ENCODE measurements at places on chromosomes 5 and 9.

GRCh38 chr5:120465436-120465961 lies 1.4 kb downstream of the PRR16 start:
- no peak for DNase-seq

DNA sequence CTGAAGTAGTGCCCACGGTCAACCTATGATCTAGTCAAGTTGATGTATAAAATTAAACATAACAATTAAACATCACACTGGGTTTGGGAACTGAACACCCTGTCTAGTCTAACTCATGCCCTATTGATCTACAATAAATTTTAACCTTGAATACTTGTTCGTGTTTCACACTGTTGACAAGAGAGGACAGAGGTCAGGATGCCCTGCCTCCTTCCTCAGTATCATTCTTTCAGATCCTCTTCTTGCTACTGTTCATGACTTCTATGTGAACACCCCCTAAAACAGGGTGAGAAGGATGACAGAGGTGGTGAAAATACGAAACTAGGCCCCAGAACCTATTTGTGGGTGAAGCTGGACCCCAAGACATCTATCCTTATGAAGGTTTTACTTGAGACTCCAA lies 8.1 kb upstream of the MAT2B start:
- no peak for DNase-seq

DNA sequence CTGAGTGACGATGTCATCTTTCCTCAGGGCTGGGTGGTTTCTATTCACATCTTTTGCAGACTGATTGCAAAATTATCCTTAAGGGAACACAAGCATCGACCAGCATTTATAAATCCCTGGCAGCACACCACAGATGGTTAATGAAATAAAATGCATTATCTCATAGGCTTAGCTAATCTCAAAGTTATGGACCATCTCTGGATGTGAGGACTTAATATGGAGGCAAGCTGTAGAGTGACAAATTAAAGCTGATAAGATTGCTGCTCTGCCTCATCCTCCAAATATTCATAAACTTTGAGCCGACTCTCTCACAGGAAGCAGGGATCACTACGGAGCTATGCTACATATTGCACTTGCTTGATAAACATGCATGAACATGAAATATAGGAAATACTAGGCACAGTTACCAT lies 663.2 kb upstream of the RGMB start:
- no peak for DNase-seq

GRCh38 chr5:139850423-139851016 lies 54.9 kb downstream of the PSD2 start:
- DNase-seq = no peak

DNA sequence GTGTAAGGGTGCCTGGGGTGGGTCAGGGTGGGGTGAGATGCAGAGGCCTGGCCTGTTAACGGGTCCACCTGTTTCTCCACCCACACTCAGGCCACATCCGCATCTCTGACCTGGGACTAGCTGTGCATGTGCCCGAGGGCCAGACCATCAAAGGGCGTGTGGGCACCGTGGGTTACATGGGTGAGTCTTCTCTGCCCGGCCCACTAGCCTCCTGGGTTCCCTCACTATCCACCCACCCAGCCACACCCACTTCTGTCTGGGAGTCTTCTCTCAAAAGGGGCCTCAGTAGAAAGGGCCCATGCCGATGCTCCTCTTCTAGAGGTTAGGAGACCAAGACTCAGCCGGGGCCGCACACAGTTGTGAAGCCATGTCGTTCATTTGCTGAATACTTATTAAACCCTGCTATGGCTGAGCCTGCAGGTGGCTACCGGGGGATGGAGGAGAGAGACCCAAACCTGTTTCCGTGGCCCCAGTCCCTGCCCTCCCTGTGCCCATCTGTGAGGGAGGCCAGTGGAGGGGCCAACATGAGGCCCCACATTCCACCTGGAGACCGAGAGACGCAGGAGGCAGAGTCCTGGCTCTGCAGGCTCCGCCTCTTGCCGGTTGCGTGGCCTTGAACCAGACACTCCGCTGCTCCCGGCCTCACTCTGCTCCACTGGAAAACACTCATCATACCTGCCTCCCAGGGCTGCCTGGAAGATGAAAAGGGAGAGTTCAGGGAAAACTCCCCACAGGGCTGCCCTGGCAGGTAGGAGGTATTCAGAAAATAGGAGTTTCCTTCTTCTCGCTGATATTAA lies 8.7 kb downstream of the GRK6 start:
- DNase-seq = no peak

GRCh38 chr9:70427161-70427945 lies 12.9 kb upstream of the KLF9 start:
- no peak for DNase-seq

DNA sequence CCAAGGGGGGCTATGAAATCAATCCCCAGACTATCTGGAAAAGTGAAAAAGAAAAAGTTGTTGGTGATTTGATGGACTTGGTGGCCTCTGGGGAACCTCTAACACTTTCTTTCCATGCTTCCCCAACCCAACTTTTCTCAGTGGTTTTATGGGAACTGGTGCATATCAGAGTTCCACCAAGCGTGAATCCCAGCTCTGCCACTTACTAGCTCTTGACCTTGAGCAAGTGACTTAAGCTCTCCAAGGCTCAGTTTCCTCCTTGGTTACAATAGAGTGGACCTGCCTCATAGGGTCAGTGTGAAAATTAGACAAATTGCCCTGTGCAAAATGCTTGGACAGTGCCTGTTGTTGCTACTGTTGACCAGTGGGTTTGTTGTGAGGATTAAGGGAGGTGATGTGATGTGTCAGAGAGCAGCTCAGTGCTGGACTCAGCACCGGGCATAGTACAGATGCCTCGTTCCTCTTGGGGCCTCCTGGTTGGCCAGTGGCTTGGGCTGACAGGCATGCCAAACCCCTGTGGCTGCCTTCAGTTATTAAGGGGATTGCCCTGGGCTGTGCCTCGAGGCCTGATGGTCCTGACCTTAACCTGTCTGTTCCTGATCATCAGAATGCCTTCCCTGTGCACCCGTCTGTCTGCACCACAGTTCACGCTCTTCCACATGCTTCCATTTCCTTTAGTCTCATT lies 49.3 kb downstream of the COL15A1 start:
- no peak for DNase-seq

DNA sequence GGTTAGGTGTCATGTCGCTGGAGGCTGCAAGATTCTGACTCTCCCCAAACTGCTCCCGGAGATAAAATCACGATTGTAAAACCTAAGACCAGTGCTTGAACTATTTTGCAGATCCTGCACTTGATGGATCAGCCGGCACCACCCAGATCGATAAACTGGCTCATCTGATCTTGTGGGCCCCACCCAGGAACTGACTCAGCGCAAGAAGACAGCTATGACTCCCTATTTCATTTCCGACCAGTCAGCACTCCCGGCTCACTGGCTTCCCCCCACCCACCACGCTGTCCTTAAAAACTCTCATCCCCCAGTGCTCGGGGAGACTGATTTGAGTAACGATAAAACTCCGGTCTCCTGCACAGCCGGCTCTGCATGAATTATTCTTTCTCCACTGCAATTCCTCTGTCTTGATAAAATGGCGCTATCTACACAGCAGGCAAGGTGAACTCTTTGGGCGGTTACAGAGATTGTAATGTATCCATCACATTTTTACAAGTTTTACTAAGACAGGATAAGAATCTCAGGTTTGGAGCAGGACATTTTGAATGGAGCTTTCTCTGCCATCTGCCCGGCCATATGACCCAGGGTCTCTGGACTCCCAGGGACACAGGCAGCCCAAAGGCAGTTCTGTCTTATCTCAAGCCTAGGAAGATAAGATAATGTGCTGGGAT lies 10.6 kb upstream of the PPP1R26 start:
- peak; percentile 36 for DNase-seq

DNA sequence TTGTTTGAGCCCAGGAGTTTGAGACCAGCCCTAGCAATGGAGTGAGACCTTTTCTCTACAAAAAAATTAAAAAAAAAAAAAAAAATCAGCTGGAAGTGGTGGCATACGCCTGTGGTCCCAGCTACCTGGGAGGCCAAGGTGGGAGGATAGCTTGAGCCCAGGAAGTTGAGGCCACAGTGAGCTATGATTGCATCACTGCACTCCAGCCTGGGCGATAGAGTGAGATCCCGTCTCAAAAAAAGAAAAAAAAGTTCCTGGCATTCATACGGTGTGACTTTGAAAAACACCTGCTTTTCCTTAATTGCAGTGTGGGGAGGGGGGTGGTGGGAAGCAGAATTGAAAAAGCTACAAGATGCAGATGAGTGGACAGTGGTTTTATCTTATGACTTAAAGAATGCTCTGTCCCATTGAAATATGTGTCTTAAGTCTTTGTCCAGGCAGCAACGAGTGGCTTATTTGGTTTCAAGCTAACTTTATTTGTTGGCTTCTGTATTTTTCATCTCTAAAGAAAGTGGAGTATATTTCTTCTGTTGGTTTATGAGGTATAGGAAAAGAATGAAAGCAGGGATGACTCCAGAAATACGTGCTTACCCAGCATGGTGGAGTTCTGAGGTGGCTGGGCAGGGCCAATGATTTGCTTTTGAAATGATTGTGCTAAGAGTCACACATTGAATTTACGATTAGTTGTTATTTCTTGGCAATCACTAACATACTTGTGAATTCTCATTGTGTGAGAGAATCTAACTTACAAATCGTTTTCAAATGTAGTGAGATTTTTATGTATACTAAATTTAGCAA lies 27.8 kb downstream of the ROPN1L start:
- no peak for DNase-seq

DNA sequence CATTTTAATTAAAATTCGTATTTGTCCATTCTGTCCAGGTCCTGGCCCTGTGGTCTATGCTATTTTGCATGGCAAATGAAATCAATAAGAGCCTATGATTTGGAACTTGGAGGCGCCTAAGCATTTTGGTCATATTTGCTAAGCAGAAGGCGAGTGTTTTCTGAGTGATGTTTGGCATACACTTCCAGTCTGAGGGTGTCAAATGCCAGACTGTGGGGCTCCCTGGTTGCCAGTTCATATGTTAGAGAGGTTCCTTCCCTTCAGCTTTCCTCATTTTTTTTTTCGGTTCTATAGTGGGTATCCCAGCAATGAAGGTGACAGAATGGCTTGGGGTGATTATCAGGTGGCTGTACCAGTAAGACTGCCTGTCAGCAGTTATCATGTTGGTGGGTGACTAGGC lies 1007.8 kb upstream of the WWC1 start:
- no peak for DNase-seq

DNA sequence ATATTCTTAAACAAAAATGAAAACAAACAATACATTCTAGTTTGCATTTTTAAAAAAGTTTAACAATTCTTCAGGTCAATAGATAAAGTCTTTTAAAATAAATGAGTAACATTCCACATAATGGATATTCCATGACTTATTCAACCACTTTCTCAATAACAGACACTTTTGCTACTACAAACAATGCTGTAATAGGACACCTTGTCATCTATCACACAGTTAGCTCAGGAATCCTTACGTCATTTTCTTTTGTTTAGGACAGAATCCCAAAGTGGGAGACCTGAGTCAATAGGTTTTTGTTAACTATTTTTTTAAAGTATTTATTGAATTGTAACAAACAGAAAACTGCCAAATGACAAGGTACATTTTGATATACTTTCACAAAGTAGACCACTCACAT lies 72.5 kb downstream of the CEP120 start:
- DNase-seq = no peak

GRCh38 chr9:117839862-117840261 lies 135.7 kb downstream of the TLR4 start:
- no peak for DNase-seq

DNA sequence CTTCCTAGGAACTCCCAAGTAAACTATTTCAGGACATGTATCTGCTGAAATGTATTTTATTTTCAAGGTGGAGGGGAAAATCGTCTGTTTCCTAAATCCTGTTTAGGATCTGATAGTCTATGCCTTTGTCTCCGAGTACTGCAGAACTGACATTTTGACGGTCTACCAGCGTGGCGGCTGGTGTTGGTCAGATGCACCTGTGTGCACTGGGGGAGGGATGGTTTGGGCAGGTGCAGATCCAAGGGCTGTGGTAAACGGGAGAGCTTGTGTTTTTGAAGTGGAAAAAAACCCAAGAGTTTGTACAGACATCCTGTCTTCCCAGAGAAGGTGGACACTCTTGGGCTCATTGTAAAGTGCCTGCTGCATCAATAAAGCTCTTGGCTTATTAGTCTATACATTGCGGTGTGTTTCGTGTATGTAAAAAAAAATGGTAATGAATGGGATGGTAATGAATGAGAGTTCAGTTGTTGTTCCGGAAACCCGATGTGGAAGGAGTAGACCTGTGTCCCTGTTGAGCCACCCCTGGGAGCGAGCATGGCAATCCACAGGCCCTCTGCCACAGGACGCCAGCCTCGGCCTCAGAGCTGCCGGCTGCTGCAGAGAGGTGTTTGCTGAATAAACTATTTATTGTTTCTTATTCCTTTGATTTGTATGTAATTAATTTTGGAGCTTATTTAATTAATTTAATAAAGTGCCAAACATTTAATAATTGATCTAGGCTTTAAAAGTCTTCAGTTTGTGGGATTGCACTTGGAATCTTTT lies 15.3 kb downstream of the ARPC5L start:
- no peak for DNase-seq

- DNase-seq = no peak
These were observed 12.1 kb downstream of the LYRM7 start for GRCh38 chr5:131182839-131183238.

DNA sequence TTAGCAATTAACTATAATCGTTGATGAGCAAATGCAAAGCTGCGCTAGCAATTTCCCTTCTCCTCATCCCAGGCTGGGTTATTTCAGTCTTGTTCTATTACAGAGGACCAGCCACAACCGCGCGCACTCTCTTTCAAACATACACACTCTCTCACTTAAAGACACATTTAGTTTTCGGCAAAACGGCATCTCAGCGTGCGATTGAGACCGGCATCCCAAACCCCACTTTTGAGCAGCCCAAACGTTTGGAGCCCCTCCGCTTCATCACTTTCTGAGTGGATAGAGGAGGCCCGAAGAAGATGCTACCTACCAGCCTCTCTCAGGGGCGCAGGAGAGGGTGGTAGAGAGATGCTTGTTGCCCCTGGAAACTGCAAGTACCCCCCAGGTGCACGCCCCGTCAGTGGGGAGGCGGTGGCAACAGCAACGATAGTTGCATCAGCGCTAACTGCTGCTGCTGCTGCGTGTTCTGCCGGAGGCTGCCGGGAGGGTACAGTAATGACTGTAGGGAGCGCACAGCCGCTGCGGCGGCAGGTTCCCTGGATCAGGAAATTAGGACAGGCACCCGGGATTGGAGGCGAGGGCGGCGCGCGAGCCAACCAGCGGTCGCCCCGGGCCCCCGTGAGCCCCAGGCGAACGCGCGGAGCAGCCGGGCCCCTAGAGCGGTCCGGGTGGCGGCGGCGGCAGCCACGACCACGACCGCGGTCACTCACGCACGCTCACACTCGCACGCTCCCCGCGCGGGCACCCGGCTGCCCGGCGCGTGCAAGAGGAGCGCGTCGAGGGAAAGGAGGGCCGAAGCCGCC lies 467 bp upstream of the VLDLR start:
- DNase-seq = no peak
